ENCODE measurements at places on chromosomes 6 and 20.

DNA sequence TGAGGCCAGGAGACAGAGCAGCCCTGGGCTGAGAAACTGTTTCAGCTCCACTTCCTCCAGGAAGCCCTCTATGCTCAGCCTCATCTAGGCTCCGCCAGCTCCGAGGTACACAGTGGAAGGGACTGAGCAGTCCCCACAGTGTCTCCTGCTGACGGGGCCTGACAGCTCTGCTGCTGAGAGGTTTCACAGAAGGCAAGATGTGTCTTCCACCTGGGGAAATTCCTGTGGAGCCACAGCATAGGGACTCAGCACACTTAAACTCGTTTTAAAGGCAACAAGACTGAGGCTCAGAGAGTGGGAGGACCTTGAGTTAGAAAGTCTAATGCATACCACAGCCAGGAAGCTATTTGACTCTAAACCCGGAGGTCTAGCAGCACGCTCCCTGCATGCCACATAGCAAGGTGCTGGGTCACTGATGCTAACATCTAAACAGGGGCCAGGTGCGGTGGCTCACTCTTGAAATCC, 6.8 kb downstream of the ADA start:
- DNase-seq: peak; percentile 40

DNA sequence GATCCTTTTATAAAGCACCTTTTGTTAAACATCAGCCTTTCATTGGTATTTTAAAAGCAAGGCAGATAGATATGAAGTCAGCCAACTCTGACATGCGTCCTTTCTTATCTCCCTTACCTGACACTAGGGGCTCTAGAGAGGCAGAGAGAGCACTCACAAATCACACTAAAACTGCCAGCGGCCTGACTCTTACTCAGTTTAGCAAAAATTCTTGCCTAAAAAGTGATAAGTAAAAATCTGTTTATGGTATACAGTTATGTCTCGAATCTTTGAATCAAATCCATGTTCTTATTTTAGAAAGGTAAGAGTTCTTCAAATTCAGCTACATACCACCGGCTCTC, 10.4 kb upstream of the TDRD6 start:
- no peak for DNase-seq

DNA sequence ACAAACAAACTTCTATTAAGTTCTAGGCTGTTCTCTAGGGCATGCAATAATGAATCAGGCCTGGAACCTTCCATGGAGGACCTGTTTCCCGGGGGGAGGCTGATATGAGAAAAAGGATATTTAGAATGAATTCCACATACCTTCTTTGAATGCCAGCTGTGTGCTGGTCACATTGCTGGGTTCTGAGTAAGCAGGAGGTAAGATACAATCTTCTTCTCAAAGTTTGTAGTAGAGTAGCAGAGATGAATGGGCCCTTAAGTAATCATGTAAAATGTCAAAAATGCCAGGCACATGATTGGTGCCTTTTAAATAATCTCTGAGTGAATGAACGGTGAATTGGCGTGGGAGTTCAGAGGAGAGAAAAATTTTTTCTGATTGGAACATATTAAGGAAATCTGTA, 47.4 kb downstream of the TGM2 start:
- no peak for DNase-seq

GRCh38 chr6:70673054-70673453, 5.4 kb downstream of the SMAP1 start:
- DNase-seq: no peak

DNA sequence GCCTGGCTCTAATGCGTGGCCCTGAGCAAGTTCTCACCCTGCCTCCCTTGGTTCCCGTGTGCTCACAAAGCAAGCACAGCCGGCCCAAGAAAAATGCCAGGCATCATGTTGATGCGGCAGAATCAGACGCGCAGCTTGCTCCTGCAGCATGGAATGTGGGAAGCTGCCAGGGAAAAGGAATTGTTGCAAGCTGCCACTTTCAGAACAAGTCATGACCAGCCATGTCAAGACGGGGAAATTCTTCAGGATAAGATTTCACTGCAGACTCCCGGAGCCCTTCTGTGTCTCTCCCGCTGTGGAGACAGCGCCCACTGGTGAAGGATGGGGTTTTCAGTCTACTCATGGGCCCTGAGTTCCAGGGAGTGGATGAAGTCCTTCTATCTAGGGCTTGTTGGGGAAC, 4.6 kb downstream of the DACT2 start:
- no peak for DNase-seq

GRCh38 chr20:52383995-52384621, 192.5 kb upstream of the ZFP64 start:
- DNase-seq: no peak

GRCh38 chr6:55636406-55637102, 57.6 kb upstream of the HMGCLL1 start:
- no peak for DNase-seq

DNA sequence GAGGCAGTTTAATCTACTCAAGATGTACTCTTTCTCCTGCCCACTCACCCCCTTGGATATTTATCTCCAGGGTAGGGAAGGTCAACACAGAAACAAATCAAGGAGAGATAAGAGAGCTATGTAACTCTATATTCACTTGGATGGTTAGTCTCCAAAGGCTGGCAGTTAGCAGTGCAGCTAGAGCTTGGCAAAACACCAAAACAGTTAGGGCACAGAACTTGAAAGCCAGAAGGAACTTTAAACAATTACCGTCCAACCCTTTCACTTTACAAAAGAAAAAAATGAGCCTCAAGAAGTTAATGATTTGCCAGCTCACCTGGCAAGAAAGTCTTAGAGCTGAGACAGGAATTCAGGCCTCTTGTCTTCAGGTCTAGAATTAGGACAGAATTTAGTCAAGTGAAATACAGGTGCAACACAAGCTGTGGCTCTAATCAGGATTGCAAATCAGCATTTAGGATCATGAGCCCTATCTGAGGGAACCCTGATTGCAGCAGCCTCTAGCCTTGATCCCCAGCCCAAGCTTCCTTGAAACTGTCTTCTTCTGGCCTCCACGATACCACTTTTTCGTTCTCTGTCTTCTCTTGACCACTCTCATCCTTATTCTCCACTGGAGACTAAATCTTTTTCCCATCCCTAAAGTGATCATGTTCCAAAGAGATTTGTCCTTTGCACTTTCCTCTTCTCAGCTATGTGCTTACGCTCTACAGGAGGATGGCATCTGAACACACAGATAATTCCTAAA, 14.9 kb downstream of the NEDD9 start:
- no peak for DNase-seq

Data from stimulated activated naive CD8-positive, alpha-beta T cell treated with anti-CD3 and anti-CD28 coated beads, Interleukin-15, Interleukin-2, amounts not matched to agents 100 U/mL and 50 U/mL, for 24 hours (primary cell).